Activated CD4-positive, alpha-beta T cell treated with anti-CD3 and anti-CD28 coated beads, Interleukin-10, Interleukin-2, amounts not matched to agents 100 ng/mL and 50 ng/mL, durations not matched to agents 16 hours and 8 hours (primary cell): ENCODE measurements at places on chromosomes 1 and 21.
A peak's percentile ranks its signal among the peaks of the same experiment; 100 is the strongest.

GRCh38 chr1:154463512-154463990 is 38.5 kb upstream of the TDRD10 start:
- peak; percentile 92 for DNase-seq

GRCh38 chr1:24517898-24518297 is 15.3 kb downstream of the RCAN3 start:
- DNase-seq = no peak

DNA sequence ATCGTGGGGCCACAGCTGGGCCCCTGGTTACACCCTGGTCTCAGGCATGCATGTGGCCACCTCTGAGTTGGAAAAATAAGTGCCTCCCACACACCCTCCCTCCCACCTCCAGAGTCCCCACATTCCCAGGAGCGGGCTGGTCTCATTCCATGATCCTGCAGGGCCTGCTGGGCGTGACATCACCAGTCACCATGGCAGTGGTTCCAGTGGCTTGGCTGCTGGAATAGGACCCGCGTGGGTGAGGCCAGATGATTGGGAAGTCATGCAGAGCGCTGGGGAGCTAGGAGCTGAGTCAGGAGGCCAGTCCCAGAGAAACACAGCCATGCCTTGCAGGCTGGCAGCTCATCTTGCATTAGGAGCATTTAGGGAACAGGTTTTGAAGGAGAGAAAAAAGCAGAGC is 125.4 kb upstream of the TMEM51 start:
- no peak for DNase-seq

- DNase-seq = peak; percentile 50
Observed at GRCh38 chr1:197399755-197400521, 131.9 kb downstream of the CRB1 start.

- DNase-seq = no peak
Observed at GRCh38 chr1:227607336-227607898, 44.1 kb downstream of the ZNF678 start.

DNA sequence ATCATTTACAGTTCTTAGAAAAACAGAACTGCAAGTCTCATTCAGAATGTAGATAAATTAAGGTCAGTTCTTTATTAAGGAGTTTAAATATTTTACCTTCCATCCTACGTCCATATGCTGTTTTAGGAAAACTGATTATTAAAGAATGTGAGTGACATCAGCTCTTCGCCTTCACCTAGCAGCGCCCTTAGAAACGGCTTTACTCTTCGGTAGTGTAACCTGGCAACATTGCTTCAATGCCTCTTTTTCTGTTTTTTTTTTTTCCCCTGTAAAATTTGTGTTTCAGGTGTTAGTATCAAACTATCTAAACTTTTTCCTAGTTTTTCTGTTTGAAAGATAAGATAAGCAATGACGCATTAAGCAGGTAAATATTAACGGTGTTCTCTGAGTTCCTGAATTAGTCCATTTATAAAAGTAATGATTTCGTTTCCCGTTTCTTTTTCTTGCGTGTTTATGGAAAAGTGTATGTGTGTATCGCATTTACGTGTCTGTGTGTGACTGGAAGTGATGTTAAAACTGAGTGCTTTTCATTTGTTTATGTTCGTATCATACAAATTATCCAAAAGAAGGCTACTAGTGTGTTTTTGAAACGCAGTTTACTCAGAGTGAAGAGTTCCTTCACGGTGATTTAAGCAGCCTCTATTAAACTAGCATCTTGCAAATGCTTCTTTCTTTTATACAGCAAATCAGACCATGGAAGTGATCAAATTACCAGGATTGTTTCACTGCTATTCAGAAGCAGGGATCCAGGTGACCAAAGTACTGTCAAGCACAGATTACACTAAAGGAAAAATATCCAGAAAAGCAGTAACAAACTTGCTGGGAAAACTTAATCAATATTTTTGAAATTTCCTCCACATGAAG is 139.0 kb downstream of the SDCCAG8 start:
- DNase-seq = no peak

GRCh38 chr1:65820983-65821382 is 28.3 kb downstream of the PDE4B start:
- DNase-seq = no peak

GRCh38 chr21:41703857-41704501 is 62.9 kb downstream of the RIPK4 start:
- DNase-seq = no peak

DNA sequence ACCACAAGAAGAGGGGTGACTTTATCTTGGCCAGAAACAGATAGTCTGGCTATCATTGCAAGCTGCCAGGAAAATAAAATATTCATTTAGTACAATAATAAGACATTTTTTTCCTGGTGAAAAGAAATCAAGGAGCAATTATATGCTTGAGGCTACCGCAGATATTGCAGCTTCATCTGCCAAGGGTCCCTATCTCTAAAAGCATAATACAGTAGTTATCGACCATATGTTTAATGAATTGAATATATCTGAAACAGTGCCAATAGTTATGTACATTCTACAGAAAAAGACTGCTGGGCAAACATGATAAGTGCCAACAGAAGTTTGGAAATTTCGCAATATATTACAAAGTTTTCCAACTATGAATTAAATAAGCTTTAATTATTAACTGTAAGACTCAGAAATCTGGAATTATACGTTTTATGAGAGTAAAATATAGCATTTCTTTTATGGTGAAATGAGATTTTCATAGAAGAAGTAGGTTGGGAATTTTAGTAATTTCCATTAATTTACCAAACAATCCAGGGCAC is 561.1 kb upstream of the ZP4 start:
- DNase-seq = no peak

- DNase-seq = peak; percentile 70
Observed at GRCh38 chr1:78003882-78004718, 639 bp upstream of the DNAJB4 start.

DNA sequence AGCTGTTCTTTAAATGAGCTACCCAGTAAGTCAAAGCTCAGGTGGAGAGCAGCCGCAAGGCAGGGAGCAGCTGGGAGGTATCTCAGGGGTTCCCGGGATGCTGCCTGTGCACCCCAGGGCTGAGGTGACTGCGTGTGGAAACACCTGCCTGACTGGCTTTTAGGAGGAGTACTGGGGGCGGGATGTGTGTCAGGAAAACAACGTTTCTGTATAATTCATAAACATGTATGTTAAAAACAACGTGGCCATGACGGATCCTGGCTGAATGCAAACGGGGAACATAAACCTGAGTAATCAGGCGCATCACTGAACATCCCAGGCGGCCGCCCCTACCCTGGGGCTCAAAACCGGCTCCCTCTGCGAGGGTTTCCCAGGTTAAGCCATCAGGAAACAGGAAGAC is 1.5 kb downstream of the C1orf159 start:
- DNase-seq = no peak

DNA sequence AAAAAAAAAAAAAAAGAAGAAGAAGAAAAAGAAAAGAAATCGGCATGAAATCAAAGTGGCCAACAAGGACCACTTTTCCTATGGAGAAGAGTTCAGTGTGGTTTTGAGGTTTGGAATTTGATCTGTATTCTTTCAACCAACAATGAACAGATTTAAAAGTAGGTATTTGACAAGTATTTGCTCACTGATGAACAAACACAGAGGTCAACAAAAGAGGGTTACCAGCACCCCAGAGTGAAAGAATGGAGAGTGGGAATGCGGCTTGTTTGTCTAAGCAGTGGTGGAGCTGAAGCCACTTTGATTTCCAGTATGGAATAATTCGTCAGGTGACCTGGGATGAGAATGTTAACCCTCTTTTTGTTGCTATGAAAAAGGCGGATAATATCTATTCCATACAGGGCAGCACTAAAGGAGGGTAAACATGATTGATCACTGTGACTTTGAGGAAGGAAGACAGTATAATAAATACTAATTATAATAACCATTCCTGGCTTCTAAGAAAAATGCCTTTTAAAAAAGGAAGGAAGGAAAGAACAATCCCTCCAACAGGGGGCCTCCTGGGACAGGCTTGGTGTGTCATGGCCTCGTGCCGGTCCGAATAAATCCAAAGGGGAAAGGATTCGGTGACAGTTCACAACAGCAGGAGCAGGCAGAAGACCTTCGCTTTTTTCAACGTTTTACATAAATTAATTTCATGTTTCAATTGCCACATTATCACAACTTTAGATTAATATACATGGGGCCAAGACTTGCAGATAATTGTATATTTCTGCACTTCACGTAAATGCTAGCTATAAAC is 37.2 kb upstream of the SIM2 start:
- no peak for DNase-seq
